AG09309 (cell line): ENCODE measurements at places on chromosomes 2 and 18.

DNA sequence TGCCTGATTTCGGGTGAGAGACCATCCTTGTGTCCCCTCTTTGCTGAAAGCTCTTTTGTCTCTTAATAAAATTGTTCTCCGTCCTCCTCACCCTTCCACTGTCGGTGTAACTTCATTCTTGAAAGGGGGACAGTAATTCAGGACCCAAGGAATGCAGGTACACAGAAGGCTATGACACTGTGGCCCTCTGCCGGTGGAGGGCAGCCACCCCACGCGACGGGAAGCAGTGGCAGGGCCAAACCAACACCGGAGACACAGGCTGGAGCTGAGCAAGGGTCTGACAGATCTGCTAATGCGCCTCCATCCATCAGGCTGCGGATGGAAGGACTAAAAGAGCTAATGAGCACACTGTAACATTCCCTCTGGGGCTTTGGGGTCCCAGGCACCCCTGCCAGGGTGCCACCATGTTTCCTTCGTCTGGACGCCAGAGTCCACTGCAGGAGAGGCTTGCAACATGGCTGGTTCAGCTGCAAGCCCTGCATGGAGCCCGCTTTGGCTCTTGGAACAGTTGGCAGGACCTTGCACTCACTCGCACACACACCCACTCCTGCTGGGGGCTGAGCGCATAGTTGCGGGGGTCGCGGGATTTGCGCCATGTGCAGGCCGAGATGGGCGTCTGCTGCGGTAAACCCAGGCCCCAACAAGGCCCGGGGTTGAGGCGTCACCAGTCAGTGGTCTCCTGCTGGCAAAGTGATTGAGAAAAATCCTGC, 544.1 kb upstream of the CDH7 start:
- no peak for DNase-seq

DNA sequence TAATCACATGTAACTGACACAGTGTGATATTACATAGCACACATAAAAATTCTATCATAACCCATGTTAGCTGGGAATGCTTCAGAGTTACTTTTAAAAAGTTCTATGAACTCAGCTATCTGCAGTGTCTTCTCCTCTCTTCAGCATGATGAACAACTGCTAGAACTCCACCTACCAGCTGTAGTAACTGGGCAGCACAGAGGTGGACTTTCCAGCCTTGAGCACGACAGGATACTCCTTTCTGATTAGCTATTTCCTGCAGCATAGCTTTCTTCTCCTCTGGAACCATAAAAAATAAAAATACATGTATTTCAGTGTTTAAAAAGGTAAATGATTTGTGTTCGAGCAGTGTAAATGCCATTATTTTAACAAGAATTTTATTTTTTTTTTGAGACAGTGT, 59.5 kb upstream of the AMMECR1L start:
- no peak for DNase-seq

DNA sequence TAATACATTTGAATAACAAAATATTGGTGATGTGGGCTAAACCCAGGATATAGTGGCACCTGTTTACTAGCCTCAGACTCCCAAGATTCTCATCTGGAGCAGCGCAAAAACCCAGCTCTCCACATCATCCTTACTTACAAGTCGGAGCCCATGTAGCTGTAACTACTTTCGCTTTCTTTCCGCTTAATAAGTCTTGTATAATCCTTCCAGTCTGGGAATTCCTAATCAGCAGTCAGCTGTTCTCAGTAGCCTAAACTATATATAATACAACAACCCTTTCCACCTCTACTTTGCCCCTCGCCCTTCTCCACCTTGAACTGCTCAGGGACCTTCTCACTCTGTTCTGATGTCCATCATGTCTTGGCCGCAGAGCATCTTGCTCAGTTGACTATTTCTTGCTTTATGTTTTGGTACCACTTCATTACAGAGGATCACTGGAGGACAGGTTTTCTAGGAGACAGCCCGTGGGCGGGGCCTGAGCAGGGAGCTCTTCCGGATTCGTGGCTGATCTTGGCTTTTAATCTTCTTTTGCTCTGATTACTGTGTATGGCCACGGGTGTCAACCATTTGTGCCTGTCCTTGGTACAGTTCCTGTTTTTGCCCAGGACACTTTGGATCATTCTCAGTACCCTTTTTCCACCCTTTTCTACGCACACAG, 119.9 kb upstream of the SERTAD2 start:
- no peak for DNase-seq

GRCh38 chr2:223404616-223405015, 197.5 kb downstream of the SCG2 start:
- DNase-seq, result no peak

DNA sequence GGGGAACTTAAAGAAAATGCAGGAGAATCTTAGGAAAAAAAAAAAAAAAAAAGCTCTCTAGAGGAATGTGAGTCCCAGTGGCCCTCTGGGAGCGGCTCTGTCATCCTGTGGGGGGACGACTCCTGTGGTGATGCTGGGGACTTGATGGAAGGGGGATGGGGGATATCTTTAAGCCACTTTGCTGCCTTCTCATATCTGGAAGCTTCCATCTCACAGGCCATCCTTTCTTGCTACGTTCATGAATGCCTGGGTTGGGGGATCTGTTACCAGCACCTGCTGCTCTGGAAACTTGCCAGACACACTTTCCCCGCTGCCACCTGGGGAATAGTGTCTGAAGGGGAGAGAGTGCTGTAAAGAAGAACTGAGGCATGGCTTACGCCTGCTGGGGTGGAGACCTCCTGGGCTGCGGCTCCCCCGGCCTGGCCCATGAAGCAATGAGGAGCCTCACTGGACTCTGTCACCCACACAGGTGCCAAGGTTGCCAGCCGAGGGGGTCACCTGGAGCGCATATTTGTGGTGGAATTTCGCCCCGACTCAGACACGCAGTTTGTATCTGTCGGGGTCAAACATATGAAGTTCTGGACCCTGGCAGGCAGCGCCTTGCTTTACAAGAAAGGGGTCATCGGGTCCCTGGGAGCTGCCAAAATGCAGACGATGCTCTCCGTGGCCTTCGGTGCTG, 92.8 kb downstream of the RTN4 start:
- no peak for DNase-seq

GRCh38 chr2:31822587-31822986, 188.2 kb downstream of the MEMO1 start:
- no peak for DNase-seq

GRCh38 chr2:108184419-108184818, 55.3 kb upstream of the SULT1C3 start:
- DNase-seq, result no peak

GRCh38 chr18:13218368-13218991, at the start of gene LDLRAD4:
LDLRAD4 (plus strand) TSS chr18:13218760.
- DNase-seq, result no peak

DNA sequence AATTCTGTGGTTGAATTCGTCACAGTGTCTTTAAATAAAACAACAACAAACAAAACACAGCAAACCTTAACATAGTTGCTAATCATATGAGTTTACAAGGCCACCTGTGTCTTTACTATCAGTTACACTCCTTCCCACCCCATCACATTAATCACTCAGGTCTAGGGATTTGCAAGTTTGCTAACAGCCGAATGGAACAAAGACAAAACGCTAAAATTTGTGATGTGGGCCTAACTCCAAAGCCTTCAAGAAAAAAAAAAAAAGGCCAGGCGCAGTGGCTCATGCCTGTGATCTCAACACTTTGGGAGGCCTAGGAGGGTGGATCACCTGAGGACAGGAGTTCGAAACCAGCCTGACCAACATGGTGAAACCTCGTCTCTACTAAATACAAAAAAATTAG, 566 bp upstream of the POLI start:
- DNase-seq, result no peak

GRCh38 chr2:56889738-56890137, 705.9 kb downstream of the CCDC85A start:
- DNase-seq, result no peak

DNA sequence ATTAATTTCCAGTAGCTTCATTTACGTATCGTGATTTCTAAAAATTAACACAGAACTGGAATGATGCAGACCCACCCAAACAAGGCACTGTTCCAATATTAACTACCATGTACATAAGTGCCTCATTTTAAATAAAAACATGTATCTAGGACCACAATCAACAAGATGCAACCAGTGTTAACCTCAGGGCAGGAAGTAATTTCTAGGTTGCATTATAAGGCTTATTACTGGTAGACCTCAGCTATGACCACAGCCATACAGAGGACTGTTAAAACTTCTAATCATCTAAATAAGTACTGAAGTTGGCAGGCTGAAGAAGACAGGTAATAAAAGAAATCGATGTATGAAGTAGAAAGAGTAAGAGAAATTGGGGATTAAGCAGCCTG, 262.9 kb downstream of the HDAC4 start:
- DNase-seq, result no peak

DNA sequence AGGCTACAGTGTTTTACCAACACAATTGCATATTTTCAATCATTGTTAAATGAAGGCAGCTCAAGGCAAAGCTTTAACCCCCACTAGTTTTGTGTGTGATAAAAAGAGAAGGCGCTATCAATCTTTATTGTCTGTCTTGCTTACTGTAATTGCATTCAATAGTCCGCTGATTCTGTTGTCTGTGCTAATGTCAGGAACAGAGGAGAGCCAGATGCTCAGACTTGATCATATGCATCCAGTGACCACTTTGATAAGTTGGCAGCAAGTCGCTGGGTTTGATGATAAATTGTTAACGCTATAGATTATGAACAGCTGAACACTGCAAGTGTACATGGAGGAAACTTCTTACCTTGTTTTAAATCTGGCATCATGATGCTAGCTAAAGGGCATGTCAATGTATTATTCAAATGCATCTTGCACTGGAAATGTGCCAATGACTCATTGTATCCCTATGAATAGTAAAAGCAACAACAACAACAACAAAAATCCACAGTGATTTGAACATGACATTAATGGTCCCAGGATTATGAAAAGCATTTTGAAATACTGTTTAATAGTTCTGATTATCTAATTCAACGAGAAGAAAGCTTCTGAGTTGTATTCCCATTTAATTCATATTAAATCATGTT, 423.5 kb upstream of the FANCL start:
- no peak for DNase-seq

DNA sequence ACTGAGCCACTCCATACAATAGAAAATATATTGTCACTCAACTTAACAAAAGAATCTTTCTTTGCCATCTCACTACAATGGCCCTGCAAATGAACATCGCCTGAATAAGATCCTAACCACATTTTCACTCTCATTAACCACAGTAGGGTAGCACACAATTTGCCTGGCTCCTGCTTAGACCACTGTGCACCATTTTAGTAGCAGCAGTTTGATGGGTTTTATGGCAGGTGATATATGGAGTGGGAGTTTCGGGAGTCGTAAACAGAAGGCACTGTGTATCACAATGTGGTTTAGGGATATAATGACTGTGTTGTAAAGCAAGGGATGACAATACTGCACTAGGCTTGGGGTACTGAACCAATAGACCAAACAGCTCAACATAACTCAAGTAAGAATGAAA, 617.4 kb downstream of the BCL11A start:
- no peak for DNase-seq

GRCh38 chr2:203018181-203018580, 3.5 kb downstream of the NBEAL1 start:
- DNase-seq, result no peak

GRCh38 chr18:3074087-3074486, 61.1 kb upstream of the LPIN2 start:
- DNase-seq, result no peak

- no peak for DNase-seq
Measured at GRCh38 chr2:169772651-169773050, 26.0 kb upstream of the SSB start.

DNA sequence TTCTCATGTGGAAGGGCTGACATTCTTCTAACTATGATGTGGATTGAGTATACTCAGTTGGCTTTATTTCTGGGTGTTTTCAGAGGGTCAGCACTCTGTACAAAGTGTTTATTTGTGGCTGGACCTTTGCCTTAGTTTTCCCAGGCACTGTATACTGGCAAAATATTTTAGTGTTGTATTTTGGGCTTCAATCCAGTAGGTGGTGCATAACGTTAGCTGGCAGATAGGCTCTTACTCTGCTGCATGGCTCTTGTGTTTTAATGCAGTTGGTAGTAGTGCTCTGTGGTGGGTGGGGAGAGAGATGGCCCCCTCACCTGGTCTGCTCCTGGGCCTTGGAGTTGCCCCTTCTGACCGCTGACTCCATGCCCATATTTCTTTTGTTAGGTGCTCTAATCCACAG, 75.6 kb upstream of the REG3A start:
- no peak for DNase-seq

DNA sequence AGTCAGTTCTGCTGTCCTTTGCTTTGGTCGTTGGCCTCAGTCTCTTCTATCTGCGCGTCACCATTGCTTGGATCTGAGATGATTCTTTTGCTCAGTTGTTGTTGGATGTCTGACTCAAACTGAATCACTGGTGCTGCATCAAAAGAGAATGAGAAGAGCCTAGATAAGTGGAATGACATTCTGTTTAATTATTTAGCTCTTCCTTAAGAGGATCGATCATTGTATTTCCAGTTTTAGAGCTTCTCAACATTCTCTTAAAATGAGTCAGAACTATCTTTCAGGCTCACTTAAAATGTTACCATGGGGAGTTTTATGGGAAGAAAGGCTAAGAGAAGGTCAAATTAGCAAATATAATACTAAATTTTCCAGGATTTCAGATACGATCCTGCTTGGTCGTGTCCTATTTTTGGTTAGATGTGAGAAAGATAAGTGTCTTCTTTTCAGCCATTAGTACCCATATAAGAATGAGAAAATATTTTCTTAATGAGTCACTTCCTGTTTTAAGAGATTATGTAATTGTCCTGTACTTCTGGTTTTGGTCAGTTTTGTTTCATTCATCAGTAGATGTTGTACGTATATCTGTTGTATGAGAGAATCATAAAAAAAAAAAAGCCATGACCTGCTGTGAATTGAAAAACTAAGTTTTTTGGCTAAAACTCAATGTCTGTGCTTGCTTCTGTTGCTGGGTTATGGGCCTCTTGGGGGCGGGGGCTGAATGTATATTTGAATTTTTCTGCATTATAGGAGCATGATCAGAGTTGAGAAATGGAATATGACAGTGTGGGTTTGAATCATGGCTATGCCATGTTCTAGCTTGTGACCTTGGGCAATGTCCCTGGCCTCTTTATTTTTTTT, 31.6 kb upstream of the CASP10 start:
- peak; percentile 82 for DNase-seq

DNA sequence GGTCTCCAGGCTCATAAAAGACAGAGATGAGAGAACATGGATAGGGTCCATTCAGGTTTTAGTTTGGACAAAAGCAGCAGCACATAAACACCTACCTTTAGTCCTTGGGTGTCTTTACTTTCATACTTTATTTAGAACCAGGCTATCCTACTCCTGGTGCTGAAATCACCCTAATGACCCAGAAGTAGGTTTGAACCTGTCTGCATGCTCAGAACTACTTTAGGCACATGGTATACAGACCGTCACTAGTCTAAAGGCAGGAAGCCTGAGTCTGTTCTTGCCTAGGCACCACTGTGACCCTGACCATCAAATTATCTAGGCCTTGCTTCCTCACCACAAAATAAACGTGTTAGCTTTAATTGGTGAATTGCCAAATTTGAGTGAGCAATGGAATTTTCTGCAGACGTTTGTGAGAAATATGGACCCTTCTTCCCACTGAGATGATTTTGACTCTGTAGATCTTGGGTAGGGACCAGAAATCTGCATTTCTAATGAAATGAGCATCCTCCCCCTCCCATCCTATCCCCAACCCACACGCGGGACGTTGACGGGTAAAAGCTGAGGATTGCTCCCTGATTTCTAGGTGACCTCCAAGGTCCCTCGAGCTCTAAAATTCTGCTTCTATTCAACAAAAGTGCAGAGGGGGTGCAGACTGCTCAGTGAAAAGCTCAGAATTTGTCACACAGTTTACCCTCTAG, 75.1 kb downstream of the PLEKHM3 start:
- no peak for DNase-seq

GRCh38 chr18:53070788-53071187, 730.8 kb downstream of the DCC start:
- DNase-seq, result no peak

- no peak for DNase-seq
Measured at GRCh38 chr2:225678792-225679191, 279.3 kb downstream of the NYAP2 start.
